ENCODE measurements at places on chromosomes 4 and X.

- DNase-seq: no peak
Observed at GRCh38 chr4:150123087-150123486, 44.8 kb downstream of the DCLK2 start.

- no peak for DNase-seq
Observed at GRCh38 chr4:81412946-81413495, 58.7 kb downstream of the RASGEF1B start.

GRCh38 chrX:17567187-17567586 lies 170.1 kb upstream of the SCML1 start:
- DNase-seq: no peak

GRCh38 chrX:21974011-21974385 lies 33.5 kb downstream of the SMS start:
- DNase-seq: no peak

GRCh38 chr4:2811830-2812611 lies 19.1 kb downstream of the SH3BP2 start:
- DNase-seq: no peak

DNA sequence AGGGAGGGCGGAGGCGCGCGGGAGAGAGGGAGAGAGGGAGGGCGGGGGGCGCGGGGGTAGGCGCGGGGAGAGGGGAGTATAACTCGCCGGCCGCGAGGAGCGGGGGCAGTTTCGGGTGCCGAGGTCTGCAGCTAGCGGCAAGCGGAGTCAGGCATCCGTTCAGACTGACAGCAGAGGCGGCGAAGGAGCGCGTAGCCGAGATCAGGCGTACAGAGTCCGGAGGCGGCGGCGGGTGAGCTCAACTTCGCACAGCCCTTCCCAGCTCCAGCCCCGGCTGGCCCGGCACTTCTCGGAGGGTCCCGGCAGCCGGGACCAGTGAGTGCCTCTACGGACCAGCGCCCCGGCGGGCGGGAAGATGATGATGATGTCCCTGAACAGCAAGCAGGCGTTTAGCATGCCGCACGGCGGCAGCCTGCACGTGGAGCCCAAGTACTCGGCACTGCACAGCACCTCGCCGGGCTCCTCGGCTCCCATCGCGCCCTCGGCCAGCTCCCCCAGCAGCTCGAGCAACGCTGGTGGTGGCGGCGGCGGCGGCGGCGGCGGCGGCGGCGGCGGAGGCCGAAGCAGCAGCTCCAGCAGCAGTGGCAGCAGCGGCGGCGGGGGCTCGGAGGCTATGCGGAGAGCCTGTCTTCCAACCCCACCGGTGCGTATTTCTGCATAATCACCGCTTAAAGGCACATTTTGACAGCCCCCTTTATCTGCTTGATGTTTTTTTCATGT lies at the start of gene POU4F2:
POU4F2 (plus strand) TSS at position 108 of the 720 bp plus-strand sequence; CDS start at position 356, 248 bp downstream.
- no peak for DNase-seq

GRCh38 chr4:73650250-73650649 lies 30.0 kb upstream of the RASSF6 start:
- no peak for DNase-seq

GRCh38 chrX:112889400-112889799 lies 48.8 kb upstream of the AMOT start:
- no peak for DNase-seq

DNA sequence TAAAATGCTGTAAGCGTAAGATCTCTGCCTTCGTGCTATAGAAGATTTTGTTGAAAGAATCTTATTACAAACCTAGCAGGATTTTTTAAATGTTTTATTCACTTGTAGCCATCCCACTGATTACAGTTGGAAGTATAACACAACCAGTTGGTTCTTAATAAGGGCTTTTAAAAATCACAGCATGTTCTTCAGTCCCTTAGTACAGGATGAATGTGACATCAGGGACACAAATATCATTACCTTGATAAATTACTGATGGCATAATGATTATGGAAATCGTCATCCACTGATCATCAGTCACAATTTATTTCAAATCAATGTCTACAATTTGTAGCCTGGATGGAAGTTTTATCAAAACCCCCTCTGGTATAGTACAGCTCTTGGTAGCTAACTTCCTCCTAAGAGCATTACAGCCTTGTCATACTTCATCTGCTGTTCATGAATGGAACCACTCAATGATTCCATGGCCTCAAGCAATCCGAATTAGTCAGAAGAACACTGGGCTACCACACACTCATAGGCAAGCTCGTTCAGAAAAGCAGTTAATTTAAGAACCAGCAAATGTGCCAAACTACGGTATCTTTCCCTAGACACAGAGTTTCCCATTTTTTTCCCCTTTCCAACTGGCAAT lies 389.2 kb upstream of the TENM3 start:
- no peak for DNase-seq

DNA sequence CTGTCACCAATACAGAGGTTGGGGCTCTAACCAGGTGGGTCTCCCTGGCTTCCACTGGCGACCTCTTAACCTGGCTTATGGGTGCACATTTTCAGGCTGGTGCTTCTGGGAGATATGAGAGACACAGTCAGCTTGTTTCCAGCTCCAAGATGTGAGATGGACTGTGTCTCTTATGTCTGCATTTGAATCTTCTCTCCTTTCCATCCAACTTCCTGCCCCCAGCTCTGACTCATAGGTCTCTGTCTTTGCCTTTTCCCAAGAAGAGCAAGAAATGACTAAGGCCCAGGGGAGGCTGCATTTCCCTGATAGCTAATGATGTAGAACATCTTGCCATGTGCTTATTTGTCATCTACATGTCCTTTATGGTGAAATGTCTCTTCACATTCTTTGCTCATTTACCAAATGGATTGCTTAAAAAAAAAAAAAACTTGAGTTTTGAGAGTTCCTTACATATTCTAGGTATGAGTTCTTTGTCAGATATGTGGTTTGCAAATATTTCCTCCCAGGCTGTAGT lies 3.2 kb upstream of the UXT start:
- no peak for DNase-seq

GRCh38 chr4:126658411-126658810 lies 974.3 kb upstream of the INTU start:
- no peak for DNase-seq

GRCh38 chrX:23699636-23700194 lies 32.4 kb downstream of the PRDX4 start:
- DNase-seq: peak; percentile 8

- no peak for DNase-seq
Observed at GRCh38 chr4:104941661-104942062, 205.0 kb upstream of the TET2 start.

DNA sequence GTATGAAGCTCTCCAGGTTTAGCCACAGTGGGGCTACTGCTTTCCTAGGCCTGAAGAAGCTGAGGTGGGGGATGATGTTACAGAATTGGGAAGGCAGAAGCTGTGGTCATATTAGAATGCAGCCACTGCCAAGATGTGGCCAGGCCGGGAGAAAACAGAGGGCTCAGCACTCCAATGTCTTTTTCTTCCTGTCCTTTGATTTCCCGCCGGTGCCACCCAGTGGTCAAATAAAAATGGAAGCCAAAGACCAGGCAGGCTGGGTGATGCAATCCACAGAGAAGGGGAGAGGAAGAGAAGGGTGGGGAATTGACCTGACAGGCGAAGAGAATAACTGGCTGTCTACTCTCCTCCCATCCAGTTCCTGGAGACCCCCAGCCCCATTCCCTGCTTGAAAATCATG lies 94.9 kb upstream of the SHISA3 start:
- no peak for DNase-seq

DNA sequence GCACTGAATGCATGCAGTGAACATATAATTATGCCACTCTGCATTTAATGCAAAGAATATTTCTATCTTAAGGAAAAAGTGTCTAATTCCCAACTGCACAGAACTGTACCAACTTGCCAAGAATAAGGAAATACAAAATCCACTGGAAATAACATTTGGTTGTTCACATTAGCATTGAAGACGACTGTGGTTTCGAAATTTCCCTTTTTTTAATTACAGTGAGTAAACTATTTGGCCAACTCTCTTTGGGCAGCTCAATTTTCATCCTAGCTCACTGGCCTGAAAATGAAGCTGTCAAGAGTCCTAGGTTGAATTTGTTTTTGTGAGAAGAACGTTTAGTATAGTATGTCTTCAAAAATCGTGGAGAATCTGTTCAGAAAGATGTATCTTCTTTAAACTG lies 81.6 kb upstream of the MID1 start:
- no peak for DNase-seq

- no peak for DNase-seq
Observed at GRCh38 chr4:74364652-74365491, at the start of gene EREG. Gene EREG, plus strand, starts transcription at chr4:74365145. Its CDS starts 164 bp downstream, at chr4:74365309.

- DNase-seq: no peak
Observed at GRCh38 chr4:3781997-3782930, 16.1 kb downstream of the ADRA2C start.

- DNase-seq: no peak
Observed at GRCh38 chr4:73573794-73574528, 46.3 kb downstream of the RASSF6 start.

DNA sequence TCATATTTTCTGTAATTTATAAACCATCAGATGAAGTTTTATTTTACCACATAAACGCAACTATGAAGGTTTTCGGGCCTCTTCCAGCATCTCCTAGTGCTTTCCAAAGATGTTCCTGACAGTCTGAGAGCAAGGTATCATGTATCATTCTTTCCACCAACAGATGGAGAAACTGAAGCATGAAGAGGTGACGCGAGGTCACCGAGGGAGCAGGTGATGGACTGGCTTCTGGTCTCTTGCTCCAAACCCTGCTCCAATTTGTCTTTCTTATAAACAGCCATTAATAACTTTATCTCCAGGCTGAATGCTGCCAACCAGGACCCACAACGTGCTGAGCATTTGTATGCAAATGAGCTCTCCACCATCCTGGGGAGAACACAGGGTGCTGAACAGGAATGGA lies 86.3 kb upstream of the MAML3 start:
- DNase-seq: no peak

DNA sequence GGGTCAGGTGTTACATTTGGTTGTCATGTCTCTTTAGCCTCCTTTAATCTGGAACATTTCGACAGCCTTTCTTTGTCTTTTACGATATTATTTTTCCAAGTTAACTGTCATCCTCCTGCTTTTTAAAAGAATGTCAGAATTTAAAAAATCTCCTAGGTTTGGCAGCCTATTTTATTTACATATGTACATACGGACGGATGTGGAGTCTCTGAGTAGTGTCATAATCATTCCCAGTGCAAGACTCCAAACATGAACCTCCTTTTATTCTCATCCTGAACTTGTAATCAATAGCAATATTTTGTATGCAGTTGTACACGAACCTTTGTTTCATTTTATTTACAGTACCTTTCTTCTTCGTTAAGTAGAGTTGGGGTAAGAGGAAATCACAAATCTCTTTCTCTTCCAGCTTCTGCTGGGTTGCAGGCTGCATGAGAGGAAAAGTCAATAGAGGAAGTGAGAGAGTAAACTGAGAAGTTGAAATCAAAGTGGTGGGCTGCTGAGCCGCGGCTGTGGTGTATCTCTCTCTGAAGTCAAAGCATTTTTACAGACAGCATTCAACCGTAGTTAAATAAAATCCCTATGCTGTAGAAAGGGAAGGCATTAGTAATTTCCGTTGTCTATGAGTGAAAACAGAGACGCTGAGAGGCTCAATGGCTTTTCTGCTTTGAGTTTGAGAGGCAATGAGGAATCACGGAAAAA lies 53.9 kb upstream of the RPS6KA3 start:
- DNase-seq: no peak

GRCh38 chrX:78092296-78092695 lies 11.8 kb upstream of the PGK1 start:
- no peak for DNase-seq

DNA sequence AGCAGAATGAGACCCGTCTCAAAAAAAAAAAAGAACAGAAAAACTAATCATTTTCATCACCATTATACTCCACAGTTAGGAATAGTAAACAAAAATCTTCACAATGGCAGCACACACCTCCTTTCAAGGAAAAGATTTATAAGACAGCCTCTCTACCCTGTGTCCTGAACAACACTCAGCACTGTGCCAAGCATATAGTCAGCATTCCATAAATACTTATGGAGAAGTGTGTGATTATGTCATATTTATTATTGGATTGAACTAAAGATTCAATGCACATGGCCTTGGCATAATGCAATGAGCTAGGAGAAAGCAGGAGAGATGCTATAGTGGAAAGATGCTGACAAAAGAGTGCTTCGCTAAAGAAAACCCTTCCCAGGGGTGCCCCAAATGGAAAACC lies 52.6 kb downstream of the FAM114A1 start:
- DNase-seq: no peak

DNA sequence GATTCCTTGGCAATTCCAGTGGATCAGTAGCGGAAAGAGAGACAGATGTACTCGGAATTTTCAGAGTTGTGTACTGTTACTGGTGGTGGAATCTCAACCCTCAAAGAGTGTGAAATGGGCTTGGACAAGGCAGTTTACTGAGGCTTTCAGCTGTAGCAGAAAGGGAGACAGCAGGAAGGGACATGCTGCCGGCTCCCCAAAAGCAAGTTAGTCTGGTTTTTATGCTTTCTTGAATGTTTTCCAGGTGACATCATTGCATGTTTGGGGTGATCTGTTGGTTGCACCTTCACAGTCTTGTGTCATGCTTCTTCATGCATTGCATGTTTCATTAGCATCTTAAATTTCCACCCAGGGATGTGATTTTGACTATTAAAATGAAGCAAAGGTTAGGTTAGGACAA lies 1282.2 kb downstream of the ADGRL3 start:
- no peak for DNase-seq

GRCh38 chr4:167111092-167111491 lies 123.2 kb downstream of the SPOCK3 start:
- no peak for DNase-seq

DNA sequence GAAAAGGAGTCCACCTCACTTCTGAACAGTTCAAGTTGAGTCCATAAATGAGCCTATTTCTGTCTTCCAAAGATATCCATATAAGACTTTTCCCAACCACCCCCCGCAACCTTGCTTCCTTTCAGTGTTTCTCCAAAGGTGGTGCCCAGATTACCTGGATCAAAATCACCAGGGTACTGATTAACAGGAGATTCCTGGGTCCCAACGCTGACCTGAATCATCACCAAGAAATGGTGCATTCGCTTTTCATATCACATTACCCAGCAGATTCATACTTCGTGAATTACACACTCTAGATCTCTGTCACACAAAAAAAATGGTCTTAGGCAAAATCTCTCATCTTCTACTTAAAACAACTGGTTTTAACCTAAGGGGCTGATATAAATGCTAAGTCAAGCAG lies 2.1 kb upstream of the GALNT7 start:
- DNase-seq: no peak

Measured in stimulated activated CD8-positive, alpha-beta memory T cell treated with anti-CD3 and anti-CD28 coated beads, Interleukin-2, amount 100 ng/mL, for 1 hour (primary cell).